Myocyte (in vitro differentiated cells): ENCODE measurements at places on chromosomes 7 and 10. TPM values are rescaled to one million over a fixed set of nuclear protein-coding genes. Genes with fewer than 3 reads are reported as not detected.

GRCh38 chr7:107208024-107208521 is 39.3 kb downstream of the HBP1 start:
- DNase-seq = peak; percentile 60

- DNase-seq = no peak
These were observed 132.2 kb downstream of the CD36 start for GRCh38 chr7:80770675-80771081.

- DNase-seq = peak; percentile 6
These were observed 844.3 kb downstream of the CNTNAP2 start for GRCh38 chr7:146960773-146961391.

Gene CSTF2T
- 21.9 and 29.1 TPM in 2 replicates for total RNA-seq

Gene CYP2C8
- not detected in 2 replicates for total RNA-seq

Gene CYP26A1
- not detected in 2 replicates for total RNA-seq
